ENCODE measurements at places on chromosomes 16 and 17. TPM values are rescaled to one million over a fixed set of nuclear protein-coding genes. Genes with fewer than 3 reads are reported as not detected.

- no peak for DNase-seq
Measured at GRCh38 chr16:27406511-27407128, 4.6 kb downstream of the IL21R start.

- no peak for DNase-seq
Measured at GRCh38 chr16:87845807-87846619, 23.3 kb downstream of the SLC7A5 start.

DNA sequence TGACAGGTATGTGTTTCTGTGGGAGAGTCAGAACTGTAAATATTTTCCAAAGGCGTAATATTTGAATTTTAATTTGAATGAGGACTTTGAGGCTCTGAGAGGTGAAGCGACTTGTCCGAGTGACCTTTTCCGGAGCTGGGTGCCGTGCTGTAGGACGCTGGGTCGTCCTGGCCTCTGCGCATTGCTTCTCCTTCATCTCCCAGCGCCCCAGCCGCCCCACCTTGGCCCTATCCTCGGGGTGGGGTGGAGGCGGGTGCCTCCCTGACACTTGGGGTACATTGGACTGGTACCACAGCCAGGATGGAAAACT, 147.8 kb downstream of the SPECC1 start:
- no peak for DNase-seq

- no peak for DNase-seq
Measured at GRCh38 chr16:82763371-82763770, 136.6 kb downstream of the CDH13 start.

GRCh38 chr17:64187093-64187895, 57.4 kb upstream of the ERN1 start:
- DNase-seq: no peak

The MSLN gene
- total RNA-seq: not detected

The ECI1 gene
- total RNA-seq: 45.8 TPM

Data from endothelial cell of umbilical vein (primary cell).